ENCODE measurements at places on chromosomes 2 and 18.

DNA sequence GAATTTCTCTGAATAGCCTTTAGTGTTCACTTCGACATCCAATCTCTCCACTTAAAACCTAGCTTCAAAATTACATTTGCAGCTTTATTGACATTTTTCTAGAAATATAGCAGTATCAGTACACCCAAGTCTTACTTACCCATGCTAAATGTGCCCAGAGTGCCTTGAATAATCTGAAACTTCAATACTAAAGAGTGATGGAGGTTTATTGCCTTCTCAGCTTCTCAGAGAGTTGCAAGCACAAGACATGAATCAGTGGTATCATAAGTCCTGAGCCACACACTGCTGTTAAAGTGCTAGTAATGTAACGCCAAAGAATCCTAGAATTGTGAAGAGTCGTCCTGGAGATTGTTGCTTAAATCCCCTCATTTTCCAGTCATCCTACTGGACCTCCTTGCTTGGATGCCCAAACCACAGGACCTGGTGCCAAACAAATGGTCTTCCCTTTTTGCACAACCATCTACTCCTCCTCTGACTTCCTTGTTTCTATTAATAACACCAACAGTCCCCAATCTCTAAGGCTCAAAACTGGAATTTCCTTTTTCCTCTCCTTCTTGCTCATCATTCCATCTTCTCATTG lies 83.2 kb upstream of the SPATS2L start:
- DNase-seq, result peak; percentile 11

- peak; percentile 83 for DNase-seq
These were observed 104.2 kb downstream of the SPTBN1 start for GRCh38 chr2:54560146-54560881.

DNA sequence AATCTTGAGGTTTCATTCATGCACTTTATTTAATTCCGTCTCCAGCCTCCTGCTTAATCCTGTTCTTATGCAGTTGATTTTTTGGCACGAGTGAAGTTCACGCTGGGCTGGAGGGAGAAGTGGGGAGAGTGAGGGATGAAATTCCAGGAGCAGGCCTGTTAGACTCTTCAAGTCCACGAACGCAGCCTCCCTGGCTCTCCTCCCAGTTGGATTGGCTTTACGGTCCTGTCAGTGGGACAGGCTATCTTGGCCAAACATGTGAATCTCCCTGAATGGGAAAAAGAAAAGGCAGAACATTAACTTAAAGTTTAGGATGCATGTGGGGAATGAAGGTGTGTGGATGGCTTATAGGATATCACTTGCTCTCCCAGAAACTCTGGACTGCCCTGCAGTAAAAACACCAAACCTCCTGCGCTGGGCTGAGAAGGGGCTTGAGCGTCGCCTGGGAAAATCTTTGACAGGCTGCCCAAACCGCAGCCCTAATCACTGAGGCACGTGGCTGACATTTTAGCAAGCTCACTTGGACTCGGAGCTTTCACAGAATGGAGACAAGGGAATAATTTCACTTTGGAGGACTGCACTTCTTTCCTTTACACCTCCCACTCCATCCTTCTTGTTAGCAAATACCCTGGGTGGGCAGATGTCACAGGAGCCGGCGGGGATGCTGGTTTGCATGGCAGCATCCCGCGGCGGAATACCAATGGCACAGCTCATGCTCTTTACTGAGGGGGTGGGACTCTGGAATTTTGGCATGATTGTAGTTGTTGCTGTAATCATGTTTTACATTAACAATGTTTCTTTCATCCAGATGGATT lies 93.9 kb downstream of the ACKR3 start:
- peak; percentile 93 for DNase-seq

- no peak for DNase-seq
These were observed 18.7 kb downstream of the APCDD1 start for GRCh38 chr18:10473132-10473531.
